ENCODE measurements at places on chromosomes 13 and 19.

DNA sequence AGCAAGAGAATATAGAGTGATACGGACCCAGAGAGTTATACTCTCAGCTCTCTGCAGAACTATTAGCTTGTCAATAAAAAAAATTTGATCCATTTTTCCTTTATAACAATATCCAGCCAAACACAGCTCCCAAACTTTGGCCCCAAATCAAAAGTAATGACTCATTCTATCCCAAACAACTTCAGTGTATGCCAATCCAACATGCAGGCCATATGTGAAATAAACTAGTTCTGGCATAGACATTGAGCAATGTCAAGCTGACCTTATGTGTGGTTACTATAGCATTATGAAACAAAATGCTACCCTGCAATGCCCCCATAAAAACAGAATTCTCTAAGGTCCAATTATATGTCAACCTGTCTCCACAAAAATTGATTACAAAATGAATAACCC is 209.5 kb downstream of the DNAJC15 start:
- DNase-seq = no peak

DNA sequence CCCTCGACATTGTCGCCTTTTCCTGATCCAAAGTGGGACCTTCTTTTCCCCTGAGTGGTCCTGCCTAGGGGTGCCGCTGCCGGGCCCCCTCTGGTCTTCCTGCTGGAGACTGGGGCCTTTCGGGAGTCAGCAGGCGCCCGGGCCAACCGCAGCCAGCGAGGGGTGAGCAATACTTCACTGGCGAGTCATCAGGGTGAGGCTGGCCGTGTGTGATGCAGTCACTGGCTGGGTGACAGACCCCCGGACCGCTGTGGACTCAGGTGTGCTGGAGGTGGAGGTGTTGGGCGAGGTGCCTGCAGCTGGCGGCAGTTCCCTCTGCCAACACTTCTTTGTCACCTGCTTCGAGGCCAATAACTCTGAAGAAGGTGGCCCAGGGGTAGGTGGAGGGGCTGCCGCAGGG is 1.5 kb upstream of the CGB5 start:
- DNase-seq = no peak

DNA sequence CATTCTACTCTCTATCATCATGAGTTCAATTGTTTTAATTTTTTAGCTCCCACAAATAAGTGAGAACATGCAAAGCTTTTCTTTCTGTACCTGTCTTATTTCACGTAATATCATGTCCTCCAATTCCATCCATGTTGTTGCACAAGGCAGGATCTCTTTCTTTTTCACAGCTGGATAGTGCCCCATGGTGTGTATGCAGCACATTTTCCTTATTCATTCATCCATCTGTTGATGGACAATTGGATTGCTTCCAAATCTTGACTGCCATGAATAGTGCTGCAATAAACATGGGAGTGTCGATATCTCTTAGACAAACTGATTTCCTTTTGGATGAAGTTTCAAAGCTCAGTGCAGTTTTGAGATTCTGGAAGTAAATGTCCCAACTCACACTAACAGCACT is 326.9 kb downstream of the FGF9 start:
- DNase-seq = no peak

GRCh38 chr19:35206379-35206778 is 22.2 kb downstream of the FAM187B start:
- no peak for DNase-seq

GRCh38 chr13:52158629-52159158 is 703 bp downstream of the NEK3 start:
- no peak for DNase-seq

DNA sequence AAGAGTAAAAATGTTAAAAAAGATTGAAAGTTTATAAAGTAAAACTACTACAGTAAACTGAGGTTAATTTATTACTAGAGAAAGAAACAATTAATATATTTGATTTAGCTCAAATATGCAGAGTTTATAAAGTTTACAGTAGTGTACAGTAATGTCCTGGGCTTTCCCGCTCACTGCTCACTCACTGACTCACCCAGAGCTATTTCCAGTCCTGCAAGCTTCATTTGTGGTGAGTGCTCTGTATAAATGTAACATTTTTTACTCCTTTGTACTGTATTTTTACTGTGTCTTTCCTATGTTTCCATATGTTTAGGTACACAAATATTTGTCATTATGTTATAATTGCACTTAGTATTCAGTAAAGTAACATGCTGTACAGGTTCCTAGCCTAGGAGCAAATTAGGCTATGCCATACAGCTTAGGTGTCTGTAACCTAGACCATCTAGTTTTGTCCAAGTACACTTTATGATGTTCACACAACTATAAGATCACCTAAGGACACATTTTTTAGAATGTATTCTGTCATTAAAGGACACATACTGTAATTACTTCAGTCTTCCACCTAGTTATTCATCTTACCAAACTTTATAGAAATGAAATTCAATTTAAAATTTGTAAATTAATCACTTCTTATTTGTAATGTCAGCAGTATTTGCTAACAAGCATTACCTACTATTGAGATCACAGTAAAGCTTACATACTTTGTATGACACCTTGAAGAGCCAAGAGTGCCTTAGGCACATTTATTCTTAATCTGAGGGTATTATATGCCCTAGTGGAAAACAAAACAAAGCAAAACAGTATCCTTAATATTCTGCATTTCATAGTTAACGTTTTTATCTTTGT is 683.4 kb downstream of the PCDH9 start:
- DNase-seq = no peak

- no peak for DNase-seq
Observed at GRCh38 chr19:43489979-43490599, 14.5 kb downstream of the PHLDB3 start.

DNA sequence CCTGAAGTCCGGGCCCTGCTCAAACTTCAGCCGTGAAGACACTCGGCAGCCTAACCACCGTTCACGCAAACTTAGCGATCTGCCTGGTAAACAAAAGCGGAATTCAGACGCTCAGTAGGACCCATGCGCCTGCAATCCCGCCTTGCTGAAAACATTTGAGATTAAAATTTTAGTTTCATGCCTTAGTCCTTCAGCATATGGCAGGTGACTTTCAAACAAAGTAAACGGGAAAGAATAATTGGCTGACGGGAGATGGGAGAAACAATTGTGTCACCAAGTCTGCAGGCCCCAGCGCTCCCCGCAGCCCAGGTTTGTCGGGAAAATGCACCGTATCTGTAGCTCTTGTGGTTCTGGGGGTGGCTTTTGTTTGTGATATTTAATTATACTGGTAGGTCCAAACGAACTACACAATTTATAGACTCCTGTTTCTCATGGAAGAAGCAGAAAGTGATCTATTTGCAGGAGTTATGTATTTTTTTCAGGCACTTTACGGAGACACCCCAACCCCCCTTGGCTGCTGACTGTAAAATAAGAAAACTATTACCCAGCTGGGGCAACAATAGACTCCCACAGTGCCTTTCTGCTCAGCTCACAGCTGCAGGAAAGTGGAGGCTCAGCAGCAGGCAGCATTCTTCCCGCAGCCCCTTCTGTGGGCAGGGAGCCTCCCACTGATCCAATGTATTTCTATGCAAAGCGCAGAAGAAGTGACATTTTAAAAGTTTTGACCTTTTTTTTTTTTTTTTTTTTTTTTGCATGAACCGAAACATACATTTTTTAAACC is 94.8 kb downstream of the SOX1 start:
- DNase-seq = no peak

GRCh38 chr19:1387684-1388636 is 4.3 kb downstream of the NDUFS7 start:
- no peak for DNase-seq

GRCh38 chr13:45021250-45021649 is 31.9 kb downstream of the GPALPP1 start:
- DNase-seq = no peak

- DNase-seq = no peak
Observed at GRCh38 chr13:24086642-24087041, 73.9 kb upstream of the SPATA13 start.

DNA sequence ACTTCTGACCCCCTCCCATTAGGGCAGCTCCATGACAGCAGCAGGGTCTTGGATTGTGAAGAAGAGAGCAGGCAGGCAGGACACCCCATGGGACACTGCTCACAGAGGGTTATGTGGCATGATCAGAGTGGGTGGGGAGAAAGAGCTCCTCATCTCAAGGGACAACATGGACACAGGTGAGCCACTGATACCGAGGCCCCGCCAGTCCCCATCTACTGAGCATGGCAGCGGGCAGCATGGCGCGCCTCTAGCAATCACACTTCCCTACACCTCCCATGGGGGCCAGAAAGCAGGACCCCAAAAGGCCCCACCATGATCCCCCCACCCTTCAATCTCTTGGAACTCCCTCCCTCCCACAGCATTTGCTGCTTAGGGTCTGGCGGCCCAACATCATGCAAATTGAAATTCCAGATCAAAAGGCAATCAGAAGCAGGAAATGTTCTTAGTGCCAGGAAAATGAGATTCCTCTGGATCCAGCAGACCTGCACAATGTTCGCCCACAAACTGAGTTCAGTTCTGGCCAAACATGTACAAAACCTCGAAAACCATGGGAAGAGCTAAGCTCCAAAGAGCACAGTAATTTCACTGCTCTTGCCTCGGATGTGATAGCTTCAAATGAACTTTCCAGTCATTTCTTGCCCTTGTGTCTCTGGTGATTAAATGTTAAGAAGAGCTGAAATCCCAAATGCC is 14.8 kb downstream of the DOCK9 start:
- no peak for DNase-seq

DNA sequence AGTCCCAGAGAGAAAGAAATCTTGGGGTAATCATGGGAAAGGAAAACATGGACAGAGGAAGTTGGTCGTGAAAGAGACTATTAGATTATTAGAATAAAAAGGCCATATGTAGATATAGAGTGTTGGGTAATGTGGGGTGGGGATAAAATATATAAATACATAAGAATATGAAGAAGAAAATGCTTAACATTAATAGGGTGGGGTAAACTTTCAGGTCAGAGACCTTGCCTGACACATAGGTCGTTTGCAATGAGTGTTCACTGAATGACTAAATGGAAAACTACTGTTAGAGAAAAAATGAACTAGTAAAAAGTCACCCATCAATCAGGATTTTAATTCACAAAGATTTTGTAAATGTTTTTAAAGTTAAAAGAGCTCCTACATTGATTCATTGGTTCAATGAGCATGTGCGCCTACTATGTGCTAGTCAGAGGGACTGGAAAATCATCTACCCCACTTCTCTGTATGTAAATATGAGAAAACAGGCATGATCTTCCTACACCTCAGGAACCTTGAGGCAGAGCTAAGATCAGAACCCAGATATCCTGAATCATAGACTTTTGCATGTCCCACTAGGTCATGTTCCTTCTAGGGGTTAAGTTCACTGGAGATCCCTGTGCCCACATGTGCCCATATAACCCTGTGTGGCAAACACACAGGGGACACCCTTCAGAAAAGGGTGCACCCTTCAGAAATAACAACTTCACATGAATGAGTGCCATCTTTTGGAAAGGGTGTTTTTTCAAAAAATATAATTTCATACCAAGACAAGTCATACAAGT is 24.6 kb upstream of the KLF12 start:
- no peak for DNase-seq

- DNase-seq = no peak
Observed at GRCh38 chr13:20728579-20729311, 25.2 kb downstream of the IL17D start.

- DNase-seq = no peak
Observed at GRCh38 chr19:29606420-29606747, 301 bp downstream of the POP4 start.

GRCh38 chr13:108185223-108185622 is 30.1 kb downstream of the LIG4 start:
- no peak for DNase-seq

- DNase-seq = no peak
Observed at GRCh38 chr13:108377646-108378206, 108.2 kb downstream of the TNFSF13B start.

- no peak for DNase-seq
Observed at GRCh38 chr13:33913829-33914228, 95.9 kb downstream of the RFC3 start.

DNA sequence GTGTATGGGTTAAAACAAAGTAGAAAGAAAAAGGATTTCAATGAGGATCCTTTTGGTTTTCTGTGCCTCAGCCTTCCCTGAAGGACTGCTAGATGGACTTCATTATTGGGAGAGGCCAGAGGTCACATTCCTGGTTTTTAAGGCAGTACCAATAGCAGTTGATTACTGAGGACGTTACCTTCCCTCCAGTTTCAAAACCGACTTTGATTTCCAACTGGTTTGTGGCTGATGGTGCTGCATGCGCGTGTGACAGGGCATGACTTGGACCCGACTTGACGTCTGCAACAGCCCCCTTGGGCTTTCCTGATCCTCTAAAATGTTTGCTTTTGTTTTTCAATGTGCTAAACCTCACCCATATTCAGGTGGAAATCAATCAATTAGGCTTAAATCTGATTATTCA is 314.3 kb upstream of the ARGLU1 start:
- no peak for DNase-seq

DNA sequence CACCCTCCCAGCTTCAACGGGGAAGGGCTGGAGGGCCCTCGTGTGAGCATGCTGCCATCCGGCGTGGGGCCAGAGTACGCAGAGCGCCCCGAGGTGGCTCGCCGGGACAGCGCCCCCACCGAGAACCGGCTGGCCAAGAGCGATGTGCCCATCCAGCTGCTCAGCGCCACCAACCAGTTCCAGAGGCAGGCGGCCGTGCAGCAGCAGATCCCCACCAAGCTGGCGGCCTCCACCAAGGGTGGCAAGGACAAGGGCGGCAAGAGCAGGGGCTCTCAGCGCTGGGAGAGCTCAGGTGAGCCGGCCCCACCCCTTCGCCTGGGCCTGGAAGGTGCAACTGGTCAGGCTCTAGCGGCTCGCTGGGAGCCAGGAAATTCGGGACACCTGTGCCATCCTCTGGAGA is 20.0 kb downstream of the PEX11G start:
- no peak for DNase-seq

GRCh38 chr19:13298565-13299481 is 148.6 kb downstream of the IER2 start:
- DNase-seq = no peak

DNA sequence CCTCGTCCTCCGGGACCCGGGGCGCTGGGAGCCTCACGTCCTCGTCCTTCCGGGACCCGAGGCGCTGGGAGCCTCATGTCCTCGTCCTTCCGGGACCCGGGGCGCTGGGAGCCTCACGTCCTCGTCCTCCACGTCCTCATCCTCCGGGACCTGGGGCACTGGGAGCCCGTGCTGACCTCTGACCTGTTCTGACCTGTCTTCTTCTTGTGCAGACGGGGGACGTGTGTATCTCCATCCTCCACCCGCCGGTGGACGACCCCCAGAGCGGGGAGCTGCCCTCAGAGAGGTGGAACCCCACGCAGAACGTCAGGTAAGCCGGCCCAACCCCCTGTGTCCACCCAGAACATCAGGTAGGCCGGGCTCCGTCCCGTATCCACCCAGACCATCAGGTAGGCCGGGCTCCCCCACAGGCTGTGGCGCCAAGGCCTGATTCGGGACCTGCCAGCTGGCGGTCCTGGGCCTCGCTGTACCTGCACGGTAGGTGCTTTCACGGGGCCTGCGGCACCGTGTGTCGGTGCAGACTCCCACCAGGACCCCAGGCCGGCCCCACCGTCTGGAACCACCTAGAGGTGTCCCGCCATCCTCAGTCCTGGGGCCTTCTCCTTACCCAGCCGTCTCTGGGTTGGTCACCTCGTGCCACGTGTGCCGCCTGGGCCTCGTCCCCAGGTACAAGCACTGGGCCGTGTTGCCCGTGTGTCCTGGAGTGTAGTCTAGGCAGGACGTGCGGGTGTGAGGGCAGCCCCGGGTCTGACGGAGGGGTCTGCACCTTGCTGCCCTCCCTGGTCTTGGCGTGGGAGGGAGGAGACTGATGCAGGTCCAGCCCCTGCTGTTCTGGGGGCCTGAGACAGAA is 4.7 kb downstream of the CDC34 start:
- DNase-seq = no peak

Data from cortex of kidney (tissue), 1 donor.